ENCODE measurements at places on chromosomes 16 and 17.

- no peak for DNase-seq
These were observed 219.1 kb upstream of the IRX3 start for GRCh38 chr16:54505549-54506213.

DNA sequence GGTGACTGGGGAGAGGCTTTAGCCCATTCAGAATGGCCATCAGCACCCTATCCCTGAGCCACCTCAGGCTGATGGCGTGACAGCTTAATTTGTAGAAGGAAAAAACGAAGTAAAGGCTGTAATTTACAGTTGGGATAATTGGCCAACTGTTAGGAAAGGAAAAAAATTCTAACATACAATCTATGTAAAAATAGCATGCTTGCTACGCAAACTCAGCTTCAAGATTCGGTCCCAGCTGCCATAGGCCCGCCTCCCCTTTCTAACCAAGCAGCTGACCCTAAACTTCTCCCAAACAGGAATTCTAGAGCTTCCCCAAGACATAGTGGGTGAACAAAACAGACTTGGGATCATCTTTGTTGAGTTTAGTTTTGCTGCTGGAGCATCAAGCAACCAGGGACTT, 4.9 kb downstream of the SEZ6 start:
- DNase-seq, result no peak

DNA sequence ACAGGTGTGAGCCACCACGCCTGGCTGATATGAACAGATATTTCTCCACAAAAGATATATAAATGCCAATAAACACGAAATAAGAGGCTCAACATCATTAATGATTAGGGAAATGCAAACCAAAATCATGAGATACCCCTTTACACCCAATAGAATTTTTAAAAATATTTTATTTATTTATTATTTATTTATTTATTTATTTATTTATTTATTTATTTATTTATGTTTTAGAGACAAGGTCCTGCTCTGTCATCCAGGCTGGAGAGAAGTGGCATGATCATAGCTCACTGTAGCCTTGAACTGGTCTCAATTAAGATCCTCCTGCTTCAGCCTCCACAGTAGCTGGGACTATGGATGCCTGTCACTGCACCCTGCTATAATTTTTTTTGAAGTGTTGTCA, 30.8 kb downstream of the APPBP2 start:
- DNase-seq, result no peak

- DNase-seq, result no peak
These were observed 29.5 kb upstream of the PIK3R6 start for GRCh38 chr17:8896641-8897635.

DNA sequence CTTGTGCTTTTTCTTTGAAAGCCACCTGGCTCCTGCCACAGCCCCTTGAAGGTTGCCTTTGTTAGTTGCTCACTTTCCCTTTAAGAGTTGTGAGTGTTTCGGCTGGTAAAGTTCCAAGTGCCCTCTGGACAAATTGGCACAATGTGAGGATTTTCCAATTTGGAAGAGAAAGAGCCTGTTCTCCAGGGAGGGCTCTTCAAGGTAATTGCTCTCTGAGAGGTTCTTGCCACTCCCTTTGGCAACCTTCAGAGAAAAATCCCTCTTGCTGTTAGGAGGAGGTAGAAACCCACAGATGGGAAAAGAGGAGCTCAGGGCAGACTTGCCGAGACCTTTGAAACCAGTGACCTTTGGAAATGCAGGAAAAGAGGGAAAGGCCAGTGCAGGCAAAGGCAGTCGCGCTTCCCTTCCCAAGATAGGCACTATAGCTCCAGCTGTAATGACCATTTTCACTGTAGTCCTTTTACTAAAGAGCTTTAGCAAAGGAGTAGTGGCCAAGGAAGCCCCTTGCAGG, 49.0 kb upstream of the AKAP1 start:
- DNase-seq, result no peak

DNA sequence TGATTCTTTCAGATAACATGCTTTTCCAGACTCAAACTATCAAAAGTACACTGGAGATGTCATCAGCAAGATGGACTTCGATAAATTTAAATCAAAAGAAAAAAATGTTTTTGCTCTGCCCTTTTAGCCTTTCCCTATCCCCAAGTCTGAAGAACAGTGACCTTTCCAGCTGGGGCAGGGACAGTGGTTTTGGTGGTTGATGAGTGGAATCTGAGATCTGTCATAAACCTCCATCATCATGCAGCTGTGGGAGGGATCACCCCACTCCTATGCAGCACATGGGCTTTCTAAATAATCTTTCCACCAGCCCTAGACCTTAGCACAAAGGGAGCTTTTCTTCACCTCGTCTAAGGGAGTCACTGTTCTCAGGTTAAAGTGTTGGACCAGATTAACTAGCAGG, 869.5 kb upstream of the SOX9 start:
- no peak for DNase-seq

DNA sequence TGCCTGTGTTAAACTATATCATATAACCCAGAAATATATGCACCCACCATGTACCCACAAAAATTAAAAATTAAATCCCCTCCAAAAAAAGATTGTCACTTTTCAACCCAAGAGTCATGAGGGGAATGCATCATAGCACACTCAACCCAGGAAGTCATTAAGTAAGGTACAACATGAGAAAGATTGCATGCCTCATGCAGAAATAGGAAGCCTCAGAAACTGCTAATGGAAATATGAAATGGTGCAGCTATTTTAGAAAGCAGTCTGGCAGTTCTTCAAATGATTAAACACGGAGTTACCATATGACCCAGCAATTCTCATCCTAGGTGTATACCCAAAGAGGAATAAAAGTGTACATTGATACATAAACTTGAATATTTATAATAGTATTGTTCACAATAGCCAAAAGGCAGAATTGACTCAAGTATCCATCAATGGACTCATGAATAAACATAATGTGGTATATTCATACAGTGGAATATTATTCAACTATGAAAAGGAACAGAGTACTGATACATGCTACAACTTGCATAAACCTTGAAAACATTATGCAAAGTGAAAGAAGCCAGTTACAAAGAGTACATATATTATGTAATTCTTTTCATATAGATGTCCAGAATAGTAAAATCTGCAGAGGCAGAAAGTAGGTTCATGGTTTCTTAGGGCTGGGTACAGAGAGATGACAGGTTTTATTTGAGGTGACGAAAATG, 70.4 kb downstream of the TMEM100 start:
- DNase-seq, result no peak

DNA sequence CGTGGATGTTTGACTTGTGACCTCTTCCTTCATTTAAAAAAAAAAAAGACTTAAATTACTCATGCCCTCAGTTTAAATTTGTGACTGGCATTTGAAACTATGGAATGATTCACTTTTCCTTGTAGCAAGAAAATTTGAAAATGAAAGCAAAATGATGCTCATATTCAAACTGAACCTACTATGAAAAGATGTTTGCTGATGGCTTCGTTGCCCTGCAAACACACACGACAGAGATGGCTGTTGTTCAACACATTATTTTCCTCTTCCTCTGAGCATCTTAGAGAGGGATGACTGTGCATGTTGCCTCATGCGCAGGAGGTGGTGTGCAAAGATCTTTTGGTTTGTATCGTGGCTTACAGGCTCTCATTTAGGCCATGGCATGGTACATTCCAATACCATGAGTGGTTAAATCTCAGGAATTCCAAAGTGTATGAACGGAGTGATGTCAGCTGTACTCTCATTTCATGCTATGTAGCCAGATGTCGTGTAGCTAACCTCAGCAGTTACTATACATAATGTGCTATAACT, 164.5 kb downstream of the PRKCA start:
- peak; percentile 14 for DNase-seq

DNA sequence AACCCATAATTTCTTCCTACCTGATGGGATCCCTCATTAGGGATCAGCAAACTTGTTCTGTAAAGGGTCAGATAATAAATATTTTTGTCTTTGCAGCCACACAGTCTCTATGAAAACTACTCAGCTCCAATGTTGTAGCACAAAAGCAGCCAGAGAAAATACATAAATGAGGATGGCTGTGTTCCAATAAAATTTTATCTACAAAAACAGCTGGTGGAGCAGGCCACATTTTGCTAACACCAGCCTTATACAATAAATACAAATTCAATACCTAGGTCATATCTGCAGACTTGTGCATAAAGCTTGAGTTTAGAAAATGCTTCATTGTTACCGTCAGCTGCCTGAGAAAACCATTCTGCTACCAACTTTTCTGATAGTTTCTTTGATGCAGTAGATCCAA, 38.4 kb upstream of the INTS2 start:
- no peak for DNase-seq

DNA sequence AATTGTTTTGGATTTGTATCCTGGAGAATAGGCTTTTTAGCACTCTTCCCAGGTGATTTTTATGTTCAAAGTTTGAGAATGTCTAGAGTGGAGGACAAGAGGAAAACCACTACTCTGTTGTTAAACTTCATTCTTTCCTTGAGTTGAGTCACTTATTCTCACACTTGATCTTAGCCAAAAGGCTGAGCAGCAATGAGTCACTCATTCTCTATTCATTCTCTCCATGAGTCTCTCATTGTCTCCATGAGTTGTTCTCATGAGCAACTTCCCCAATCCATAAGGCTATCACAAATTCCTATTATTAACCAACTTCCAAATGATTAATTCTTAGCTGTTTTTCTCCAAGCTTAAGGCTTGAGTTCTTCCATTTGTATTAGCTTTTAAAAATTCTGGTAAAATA, 1393.3 kb downstream of the CDH8 start:
- no peak for DNase-seq

DNA sequence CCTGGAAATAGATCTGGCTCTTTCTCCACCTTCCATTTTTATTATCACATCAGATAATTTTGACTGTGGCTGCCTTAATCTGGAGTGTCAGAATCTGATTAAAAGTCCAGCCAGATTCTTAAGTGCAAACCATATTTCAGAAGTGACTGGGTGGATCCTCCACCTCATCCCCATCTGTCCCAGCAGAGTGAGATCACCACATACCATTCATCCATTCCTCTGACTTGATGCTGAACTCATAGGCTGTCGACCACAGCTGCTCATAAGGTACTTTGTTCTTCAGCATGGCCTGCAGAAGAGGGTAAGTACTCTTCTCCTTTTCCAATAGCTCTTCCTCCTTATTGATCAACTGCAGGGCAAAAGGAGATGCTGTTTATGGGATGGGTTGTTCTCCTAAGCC, 53.5 kb downstream of the DNAH3 start:
- DNase-seq, result no peak

GRCh38 chr16:959232-960040, 11.3 kb downstream of the LMF1 start:
- DNase-seq, result no peak

DNA sequence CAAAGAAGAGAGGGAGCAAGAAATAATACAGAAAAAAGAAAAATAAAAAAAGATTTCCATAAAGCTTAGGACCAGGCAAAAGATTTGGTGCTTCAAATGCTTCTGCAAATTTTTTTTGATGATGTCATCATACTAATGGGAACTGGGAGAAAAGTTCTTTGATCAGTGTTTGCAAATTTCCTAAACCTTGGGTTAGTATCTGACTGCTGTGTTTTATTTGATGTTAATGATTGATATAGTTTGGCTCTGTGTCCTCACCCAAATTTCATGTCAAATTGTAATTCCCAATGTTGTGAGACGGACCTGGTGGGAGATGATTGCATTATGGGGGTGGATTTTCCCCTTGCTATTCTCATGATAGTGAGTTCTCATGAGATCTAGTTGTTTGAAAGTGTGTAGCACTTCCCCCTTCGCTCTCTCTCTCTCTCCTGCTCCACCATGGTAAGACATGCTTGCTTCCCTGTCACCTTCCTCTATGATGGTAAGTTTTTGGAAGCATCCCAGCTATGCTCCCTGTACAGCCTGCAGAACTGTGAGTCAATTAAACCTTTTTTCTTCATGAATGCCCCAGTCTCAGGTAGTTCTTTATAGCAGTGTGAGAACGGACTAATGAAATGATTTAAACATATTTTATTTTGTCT, 72.6 kb downstream of the TMEM100 start:
- no peak for DNase-seq

DNA sequence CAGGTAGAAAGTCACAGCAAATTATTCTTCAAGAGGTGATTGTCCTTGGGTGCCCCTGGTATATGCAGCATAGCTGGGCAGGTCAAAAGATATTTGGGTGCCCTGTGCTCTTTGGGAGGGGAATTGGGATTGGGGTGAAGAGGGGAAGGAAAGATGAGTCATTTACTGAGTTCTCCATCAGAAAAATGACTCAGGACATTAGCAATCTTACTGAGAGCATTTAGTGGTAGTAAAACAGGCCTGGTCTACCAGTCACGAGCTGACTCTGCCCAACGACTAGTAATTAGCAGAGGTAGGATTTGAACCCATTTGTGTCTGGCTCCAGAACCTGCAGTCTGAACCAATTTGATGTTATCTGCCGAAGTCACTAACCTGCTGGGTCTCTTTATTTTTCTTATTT, 6.0 kb upstream of the GRIN2A start:
- DNase-seq, result no peak

All from activated naive CD8-positive, alpha-beta T cell treated with anti-CD3 and anti-CD28 coated beads, Interleukin-2, amount 50 U/mL, for 16 hours (primary cell).